ENCODE measurements at places on chromosomes 13 and 19.
A peak's percentile ranks its signal among the peaks of the same experiment; 100 is the strongest.

- peak; percentile 48 for DNase-seq
These were observed 37.3 kb downstream of the NFIC start for GRCh38 chr19:3403489-3404323.

DNA sequence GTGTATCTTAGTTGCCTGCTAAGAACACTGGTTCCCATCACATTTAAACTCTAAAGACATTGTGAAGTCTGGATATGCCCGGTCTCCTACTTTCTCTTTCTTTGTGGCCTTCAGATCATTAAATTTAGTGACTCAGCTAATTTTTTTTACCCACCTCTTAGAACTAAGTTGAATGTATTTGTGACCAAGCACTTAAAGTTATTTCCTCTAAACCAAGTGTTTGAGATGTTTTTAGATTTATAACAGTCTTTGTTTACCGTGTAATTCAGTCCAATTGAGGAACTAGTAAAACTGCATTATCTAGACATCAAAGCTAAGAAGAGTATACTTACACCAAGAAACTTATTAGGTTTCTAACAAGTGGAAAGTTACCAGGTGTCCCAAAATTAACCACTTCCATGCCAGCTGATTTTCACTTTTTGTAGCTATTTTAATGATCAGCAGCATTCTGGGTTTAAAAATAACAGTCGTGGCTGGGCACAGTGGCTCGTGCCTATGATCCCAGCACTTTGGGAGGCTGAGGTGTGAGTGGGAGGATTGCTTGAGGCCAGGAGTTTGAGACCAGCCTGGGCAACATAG is 53.1 kb downstream of the ARHGAP35 start:
- no peak for DNase-seq

DNA sequence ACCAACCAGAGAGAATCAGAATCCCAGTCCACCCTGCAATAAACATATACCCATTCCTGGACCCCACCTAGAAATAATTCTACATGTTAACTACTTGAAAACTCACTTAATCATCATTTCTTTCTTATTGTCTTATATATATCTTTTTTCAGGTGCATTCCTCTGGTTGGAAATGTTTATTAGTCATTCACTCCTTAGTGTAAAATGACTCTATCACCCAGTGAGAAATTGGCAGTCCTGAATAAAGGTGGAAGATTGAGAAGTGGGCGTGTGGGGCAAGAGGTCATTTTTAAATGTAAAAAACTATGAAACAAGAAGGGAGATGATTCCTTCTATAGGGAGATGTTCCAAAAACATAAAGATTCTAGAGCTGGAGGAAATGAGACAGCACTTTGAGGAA is 101.2 kb upstream of the MBNL2 start:
- no peak for DNase-seq

DNA sequence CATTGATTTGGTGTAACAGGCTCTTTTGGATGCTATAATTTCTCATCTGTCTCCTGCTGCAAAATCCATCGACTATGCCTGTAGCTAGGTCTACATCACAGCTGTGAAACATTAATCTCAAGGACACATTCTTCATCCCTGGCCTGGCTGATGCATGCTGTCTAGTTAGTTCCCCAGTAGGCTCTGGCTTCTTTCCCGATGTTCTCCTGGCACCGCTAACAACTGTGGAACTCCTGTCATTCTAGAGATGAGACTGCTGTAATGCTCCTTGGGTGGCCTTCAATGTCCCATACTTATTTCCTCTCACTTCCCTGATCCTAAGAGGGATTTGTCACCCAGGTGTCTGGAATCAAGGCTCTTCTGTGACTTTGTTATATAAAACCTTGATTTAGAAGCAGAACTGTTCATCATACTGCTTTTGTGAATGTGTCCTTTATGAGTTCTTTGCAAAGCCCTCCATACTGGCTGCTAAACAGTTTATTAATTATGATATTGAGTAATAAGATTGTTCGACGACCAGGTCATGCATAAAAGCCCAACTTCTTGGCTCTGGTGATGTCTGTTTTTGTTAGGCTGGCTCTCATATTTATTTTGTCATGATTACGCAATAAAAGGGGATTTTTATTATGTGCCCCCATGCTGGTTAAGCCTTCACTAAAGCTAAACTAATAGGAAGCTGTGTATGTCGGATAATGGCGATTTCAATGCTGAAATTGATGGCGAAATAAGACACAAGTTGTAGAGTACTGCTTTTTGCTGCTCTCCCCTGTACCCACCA is 227.5 kb downstream of the DCT start:
- no peak for DNase-seq

GRCh38 chr19:40740747-40741146 is 9.5 kb downstream of the ACTMAP start:
- peak; percentile 48 for DNase-seq

- peak; percentile 75 for DNase-seq
These were observed 13.7 kb upstream of the CREB3L3 start for GRCh38 chr19:4139614-4140236.

DNA sequence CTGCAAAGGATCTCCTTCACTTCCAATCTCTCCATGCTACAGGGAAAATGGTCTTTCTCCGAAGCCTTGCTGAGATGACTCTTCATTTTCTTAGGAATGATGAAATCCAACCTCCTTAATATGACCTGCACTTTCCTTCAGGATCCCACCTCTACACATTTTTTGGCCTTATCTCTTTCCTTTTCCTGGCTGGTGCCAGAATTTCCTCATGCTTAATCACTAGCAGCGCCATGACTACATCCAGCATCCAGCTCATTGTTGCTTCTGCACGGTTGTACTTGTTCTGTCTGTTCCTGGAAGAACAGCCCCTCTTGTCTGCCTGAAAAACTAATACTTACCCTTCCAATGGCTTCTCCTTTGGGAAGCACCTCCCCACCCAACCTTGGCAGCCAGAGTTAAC is 68.4 kb downstream of the TEX26 start:
- DNase-seq = no peak

DNA sequence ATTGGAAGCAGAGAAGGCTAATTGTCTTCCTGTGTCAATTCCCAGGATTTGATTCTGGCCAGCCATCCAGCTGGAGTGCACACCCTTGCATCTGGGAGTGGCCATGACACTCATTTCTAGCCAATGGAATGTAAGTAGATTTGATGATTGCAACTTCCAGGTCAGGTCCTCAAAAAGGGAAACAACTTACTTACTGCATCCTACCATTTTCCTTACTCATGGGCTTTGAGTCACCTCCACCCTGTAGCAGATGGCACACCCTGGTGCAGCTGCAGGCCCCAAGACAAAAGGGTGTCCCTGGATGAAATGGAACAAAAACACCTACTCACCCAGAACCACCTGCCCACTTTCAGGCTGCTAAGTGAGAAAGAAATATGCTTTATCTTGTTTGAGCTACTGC is 27.3 kb upstream of the MPHOSPH8 start:
- no peak for DNase-seq

DNA sequence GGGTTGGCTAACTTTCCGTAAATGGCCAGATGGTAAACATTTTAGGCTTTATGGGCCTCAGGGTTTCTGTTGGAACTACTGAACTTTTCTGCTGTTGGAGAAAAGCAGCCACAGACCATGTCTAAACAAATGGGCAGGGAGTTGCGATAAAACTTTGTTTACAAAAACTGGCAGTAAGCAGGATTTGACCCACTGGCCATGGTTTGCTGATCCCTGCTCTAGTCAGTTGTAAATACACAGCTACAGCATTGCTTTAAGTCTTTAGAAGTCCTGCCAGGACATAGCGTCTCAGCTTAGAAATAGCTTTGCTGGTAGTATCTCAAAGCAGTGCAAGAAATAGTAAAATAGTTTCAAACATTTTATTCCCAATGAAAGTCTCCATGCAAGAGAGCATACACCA is 88.4 kb downstream of the NALCN start:
- DNase-seq = no peak

DNA sequence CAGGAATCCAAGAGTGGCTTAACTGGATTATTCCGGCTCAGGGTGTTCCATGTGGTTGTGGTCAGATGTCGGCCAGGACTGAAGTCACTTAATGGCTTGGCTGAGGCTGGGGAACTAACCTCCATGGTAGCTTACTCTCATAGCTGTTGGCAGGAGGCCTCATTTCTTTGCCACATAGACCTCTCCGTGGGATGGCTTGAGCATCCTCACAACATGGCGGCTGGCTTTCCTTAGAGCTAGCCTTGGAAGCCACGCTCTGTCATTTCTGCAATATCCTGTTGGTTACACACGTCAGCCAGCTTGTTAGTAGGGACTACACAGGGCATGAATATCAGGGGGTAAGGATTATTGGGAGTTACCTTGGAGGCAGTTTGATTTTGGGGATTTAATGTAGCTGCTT is 5.1 kb downstream of the CRX start:
- no peak for DNase-seq

DNA sequence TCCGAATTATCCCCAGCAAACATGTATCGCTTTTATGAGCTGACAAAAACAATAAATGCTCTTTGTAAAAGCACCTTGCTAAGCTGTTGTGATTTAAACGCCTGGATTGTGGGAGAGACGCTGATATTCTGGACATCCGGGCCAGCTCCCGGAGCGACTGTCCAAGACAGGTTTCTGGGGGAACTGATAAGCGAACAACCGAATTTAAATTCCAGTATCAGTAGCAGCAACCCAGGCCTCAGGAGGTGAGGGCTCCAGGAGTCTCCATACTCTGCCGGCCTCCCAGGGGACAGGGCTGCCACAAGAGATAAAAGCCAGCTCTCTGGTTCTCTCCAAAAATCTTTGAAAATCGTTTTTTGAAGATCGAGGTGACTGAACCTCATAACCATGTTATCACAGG is 50.3 kb upstream of the VSTM2B start:
- no peak for DNase-seq

GRCh38 chr13:111561091-111561781 is 240.8 kb downstream of the TEX29 start:
- DNase-seq = no peak

DNA sequence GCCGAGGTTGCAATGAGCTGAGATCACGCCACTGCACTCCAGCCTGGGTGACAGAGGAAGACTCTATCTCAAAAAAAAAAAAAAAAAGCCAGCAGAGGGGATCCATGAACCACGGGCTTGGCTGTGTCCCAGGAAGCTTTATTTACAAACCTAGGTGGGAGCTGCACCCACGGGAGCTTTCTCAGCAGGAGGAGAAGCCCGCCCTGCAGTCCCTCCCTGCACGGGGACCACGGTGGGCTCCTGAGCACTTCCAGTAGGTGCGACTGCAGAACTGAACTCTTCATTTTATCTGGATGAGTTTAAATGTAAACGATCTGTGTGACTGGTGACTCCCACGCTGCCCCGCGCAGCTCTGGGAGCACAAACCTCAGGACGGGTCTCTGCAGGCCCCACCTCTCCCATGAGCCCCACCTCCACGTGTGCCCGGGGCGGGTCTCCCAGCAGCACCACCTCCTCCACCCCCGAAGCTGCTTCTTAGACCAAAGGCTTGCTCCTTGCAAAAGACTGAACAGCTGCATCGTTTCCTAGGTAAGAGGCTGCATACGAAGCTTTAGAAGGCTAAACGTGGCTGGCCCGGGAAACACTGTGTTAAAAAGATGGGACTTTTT is 66.4 kb downstream of the SPACA7 start:
- no peak for DNase-seq

DNA sequence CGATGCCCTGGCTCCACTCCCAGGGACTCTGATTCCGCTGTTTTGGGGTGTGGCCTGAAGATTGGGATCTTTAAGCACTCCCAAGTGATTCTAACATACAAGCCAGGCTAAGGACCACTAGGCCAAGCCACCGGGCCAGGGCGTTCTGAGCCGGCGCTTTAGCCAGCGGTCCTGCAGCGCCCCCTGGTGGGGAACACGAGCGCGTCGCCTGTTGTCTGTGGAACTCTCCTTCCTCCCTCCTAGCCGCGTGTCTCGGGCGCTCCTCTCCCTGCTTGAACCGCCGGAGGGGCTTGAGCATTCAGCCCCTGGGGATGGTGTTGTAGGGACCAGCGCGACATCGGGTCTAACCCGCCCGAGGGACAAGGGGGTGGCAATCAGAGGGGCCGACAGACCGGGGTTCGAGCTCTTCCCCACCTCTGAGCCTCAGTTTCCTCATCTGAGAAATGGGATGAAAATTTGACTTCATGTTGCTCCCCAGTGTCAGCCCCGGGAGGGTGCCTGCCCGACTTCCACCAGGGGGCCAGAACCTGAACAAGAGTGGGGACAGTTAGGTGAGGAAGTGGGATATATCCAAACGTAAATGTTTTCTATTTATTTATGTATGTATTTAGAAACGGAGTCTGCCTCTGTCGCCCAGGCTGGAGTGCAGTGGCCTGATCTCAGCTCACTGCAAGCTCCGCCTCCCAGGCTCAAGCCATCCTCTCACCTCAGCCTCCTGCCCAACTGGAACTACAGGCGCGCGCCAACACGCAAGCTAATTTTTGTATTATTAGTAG is 18.0 kb upstream of the PNMA8B start:
- peak; percentile 77 for DNase-seq

GRCh38 chr13:97743938-97744337 is 209.5 kb upstream of the IPO5 start:
- no peak for DNase-seq

DNA sequence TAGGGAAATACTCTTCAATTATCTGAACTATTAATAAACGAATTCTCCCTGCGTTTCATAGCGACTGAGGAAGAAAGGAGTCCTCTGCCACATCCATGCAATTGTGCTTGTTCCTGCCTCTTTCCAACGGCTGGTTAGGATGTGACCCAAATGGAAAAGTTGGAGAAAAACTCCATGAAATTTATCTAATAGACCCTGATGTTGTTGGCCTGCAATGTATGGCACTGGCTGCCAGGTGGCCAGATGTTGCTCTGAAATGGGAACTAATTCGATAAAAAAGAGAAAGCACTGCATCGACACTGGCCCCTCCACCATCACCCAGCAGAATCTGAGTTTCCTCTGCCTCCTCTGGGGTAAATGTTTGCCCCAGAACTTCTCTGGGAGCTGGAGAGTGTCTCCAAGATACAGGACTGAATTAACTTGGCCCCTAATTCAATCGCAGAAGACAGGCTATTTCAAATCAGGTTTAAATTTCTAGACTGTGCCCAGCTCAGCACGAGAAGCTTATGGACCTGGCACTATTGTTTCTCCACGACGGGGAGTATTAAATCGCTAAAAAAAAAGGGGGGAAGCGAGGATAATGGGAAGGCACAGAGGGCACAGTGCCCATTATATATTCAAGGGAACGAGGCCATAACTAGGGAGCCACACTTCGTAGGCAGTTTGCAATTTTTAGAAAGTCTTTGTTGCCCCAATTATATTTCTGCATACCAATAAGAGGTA is 103.9 kb downstream of the ZIC5 start:
- no peak for DNase-seq

Measured in anterior cingulate cortex (tissue), 58 donors.